ENCODE measurements at places on chromosomes 6 and 20. TPM values are rescaled to one million over a fixed set of nuclear protein-coding genes. Genes with fewer than 3 reads are reported as not detected.

The ZNF335 gene
- 17.4 TPM for total RNA-seq

The SLC35F1 gene
- 17.7 TPM for total RNA-seq

The SLC17A1 gene
- total RNA-seq = not detected

The RHAG gene
- not detected for total RNA-seq

The INSM1 gene
- 0.28 TPM for total RNA-seq

The COQ3 gene
- total RNA-seq = 7.8 TPM

The SMLR1 gene
- total RNA-seq = not detected

The FERMT1 gene
- total RNA-seq = 1.3 TPM

The C4A gene
- total RNA-seq = 1.7 TPM

GRCh38 chr6:125658136-125658535 lies 91.3 kb upstream of the HEY2 start:
- H3K4me1 ChIP-seq = no peaks in the 10 kb centered on the region
- H3K36me3 ChIP-seq = no peaks in the 10 kb centered on the region
- H3K4me3 ChIP-seq = no peak overlapping the region
- no peaks in the 10 kb centered on the region for H3K27me3 ChIP-seq

DNA sequence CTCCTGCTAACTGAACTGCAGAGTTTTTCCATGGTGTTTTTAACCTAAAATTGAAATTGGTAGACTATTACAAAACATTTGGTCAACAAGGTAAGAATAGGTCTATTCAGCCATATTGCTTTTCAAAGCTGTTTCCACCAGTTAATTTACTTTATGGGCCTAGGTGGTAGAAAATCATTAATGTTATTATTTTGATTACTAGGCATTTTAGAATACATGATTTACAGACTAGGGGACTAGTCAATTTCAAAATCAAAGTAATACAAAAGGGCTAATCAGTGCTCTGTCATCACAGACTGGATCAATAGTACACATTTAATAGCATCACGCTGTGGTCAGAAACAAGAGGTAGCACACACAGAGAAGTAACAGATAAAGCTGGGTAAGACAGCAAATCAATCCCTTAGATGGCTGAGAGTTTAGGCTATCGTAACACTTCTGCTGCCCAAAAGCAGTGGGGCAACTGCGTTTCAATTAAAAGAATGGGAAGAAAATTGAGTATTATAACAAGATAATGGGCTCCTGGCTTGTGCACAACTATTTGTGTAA lies 114.4 kb downstream of the NRSN1 start:
- H3K36me3 ChIP-seq = no peaks in the 10 kb centered on the region
- no peak overlapping the region for H3K27ac ChIP-seq
- DNase-seq = no peak

DNA sequence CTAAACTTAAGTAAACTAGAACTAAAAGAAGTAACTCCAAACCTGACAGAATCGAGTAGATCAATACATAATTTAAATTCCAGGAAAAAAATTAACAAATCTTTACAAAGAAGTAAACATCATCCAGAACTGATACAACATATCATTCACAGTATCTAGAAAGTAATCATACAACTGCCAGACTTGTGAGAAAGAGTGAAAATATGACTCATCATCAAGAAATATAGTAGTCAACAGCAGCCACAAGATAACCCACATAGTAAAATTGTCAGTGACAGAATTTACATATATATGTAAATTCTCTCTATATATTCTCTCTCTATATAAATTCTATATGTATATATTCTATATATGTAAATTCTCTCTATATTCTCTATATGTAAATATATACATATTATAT lies 242.8 kb upstream of the RGS17 start:
- no peaks in the 10 kb centered on the region for H3K36me3 ChIP-seq
- no peaks in the 10 kb centered on the region for H3K4me1 ChIP-seq
- H3K27me3 ChIP-seq = no peaks in the 10 kb centered on the region
- H3K4me3 ChIP-seq = no peak overlapping the region
- H3K27ac ChIP-seq = no peak overlapping the region

- no peak overlapping the region for H3K27ac ChIP-seq
- DNase-seq = no peak
These were observed 7.5 kb downstream of the HSPA12B start for GRCh38 chr20:3739926-3740451.

GRCh38 chr6:44507014-44507413 lies 119.5 kb downstream of the CDC5L start:
- no peak overlapping the region for H3K4me3 ChIP-seq
- H3K36me3 ChIP-seq = no peaks in the 10 kb centered on the region
- no peak for DNase-seq
- no peaks in the 10 kb centered on the region for H3K4me1 ChIP-seq

- H3K27me3 ChIP-seq = no peaks in the 10 kb centered on the region
- H3K4me1 ChIP-seq = peaks cover 7% of the 10 kb centered on the region
- no peak overlapping the region for H3K27ac ChIP-seq
- peak overlapping the region; percentile 68 for H3K4me3 ChIP-seq
- no peaks in the 10 kb centered on the region for H3K36me3 ChIP-seq
- no peak for DNase-seq
These were observed 892 bp upstream of the DXO start for GRCh38 chr6:31972709-31973350.

- no peak for DNase-seq
- H3K4me3 ChIP-seq = no peak overlapping the region
- no peaks in the 10 kb centered on the region for H3K36me3 ChIP-seq
- peaks cover 27% of the 10 kb centered on the region for H3K4me1 ChIP-seq
These were observed 8.7 kb downstream of the MTHFD1L start for GRCh38 chr6:150874179-150874578.

GRCh38 chr20:36917943-36918342 lies 33.6 kb downstream of the SAMHD1 start:
- no peak for DNase-seq
- H3K4me3 ChIP-seq = no peak overlapping the region
- no peaks in the 10 kb centered on the region for H3K36me3 ChIP-seq

DNA sequence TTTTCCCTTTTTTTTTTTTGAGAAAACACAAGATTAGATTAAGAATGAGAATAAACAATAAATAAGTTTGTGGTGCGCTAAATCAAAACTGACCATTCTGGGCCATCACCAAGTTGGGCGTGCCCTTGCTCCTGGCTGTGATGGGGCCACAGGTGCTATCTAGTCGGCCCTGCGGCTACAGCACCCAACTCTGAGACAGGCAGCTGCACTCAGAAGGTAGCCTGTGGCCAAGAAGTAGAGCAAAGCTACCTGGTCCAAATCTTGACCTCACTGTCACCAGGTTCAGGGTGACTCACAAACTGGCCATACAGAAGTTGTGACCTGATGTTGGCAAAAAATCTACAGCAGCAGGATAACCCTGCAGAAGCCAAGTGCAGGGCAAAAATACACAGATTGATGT lies 3.4 kb downstream of the TXNDC5 start:
- no peak for DNase-seq
- H3K4me3 ChIP-seq = no peak overlapping the region
- H3K36me3 ChIP-seq = no peaks in the 10 kb centered on the region

DNA sequence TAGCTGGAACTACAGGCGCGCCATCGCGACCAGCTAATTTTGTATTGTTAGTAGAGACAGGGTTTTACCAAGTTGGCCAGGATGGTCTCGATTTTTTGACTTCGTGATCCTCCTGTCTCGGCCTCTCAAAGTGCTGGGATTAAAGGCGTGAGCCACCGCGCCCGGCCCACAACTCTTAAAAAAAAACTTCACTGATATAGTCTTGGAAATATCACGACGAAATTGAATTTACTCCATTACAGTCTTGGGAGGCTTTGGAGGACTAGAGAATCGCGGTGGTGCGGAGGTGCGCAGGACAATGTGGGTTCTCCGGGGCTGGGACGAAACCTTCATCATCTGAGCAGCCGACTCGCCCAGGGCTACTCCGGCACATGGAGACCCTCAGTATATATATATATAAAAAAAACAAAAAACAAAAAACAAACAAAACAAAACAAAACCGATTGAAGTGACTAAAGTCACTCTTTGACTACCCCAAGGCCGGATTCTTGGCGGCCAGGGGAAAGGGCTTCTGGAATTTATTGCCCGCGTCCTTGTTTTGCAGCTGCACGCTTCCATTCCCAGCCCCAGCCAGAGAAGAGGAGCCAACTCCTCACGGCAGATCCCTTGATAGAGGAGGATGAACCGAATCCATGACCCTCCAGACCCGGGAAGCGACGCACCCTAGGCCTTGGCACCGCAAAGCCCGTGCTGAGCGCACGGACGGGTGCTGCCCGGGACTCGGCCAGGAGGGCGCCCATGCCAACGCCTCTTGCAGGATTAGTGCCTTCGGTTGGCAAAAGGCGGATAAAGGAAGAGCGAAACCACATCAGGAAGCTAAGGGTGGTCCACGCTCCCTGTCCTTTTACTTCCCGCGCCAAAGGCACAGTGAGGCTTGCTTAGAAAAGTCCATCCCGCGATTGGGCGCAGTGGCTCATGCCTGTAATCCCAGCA lies 1.7 kb upstream of the GCM2 start:
- H3K4me3 ChIP-seq = peak overlapping the region; percentile 25
- peaks cover 87% of the 10 kb centered on the region for H3K27me3 ChIP-seq
- peak; percentile 49 for DNase-seq

DNA sequence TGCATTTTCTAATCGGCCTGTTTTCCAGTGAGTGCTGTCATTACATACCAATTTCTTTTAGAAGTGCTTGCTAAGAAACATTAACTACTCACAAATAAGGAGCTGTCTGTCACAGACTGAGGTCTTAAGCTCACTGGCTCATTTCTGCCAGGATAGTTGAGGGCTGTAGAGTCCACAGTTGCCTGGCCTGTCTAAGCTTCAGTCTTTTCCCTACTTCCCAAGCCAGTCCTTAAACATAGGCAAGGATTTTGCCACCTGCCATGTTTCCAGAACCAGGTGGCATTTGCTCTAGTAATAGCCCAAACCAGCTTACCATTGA lies 84.7 kb downstream of the LINC00237 start:
- H3K4me3 ChIP-seq = no peak overlapping the region
- H3K4me1 ChIP-seq = peaks cover 41% of the 10 kb centered on the region
- H3K27ac ChIP-seq = no peak overlapping the region
- no peaks in the 10 kb centered on the region for H3K27me3 ChIP-seq
- no peaks in the 10 kb centered on the region for H3K36me3 ChIP-seq
- no peak for DNase-seq

- H3K36me3 ChIP-seq = no peaks in the 10 kb centered on the region
- no peaks in the 10 kb centered on the region for H3K27me3 ChIP-seq
- peaks cover 5% of the 10 kb centered on the region for H3K4me1 ChIP-seq
- no peak overlapping the region for H3K4me3 ChIP-seq
- DNase-seq = no peak
- H3K27ac ChIP-seq = no peak overlapping the region
These were observed 70.2 kb downstream of the TNFRSF21 start for GRCh38 chr6:47239546-47239945.

- H3K4me1 ChIP-seq = no peaks in the 10 kb centered on the region
- H3K27me3 ChIP-seq = no peaks in the 10 kb centered on the region
- H3K36me3 ChIP-seq = no peaks in the 10 kb centered on the region
- no peak overlapping the region for H3K4me3 ChIP-seq
- peak overlapping the region; percentile 3 for H3K27ac ChIP-seq
- DNase-seq = no peak
These were observed 166.1 kb downstream of the THBS2 start for GRCh38 chr6:169087443-169088041.

DNA sequence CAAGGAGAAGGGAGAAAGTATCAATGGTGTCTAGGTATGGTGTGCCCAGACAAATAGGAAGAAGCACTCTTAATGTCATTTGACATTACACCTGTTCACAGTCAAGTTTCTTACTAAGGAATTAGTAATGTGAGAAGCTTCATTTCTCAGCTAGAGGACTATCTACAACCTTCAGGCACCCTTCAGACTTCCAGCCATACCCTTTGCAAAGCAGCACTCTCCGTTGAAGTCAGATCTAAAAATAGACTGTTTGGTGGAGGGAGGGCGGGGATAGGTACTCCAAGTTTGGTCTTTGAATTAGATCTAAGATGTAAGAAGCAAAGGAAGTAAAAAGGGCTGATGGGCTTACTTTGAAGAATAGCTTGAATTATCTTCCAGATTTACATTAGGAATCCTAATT lies 311.1 kb downstream of the SLC35F1 start:
- H3K36me3 ChIP-seq = no peaks in the 10 kb centered on the region
- no peak for DNase-seq
- H3K4me1 ChIP-seq = no peaks in the 10 kb centered on the region
- H3K4me3 ChIP-seq = no peak overlapping the region
- no peak overlapping the region for H3K27ac ChIP-seq

- peak within 1 kb of the TSS; percentile 55 for H3K4me3 ChIP-seq
- DNase-seq = peak; percentile 73
- H3K27ac ChIP-seq = no peak within 1 kb of the TSS
- no peaks in the 10 kb centered on the region for H3K36me3 ChIP-seq
- peaks cover 19% of the 10 kb centered on the region for H3K4me1 ChIP-seq
These were observed at the start of gene KHDC1 for GRCh38 chr6:73262671-73263569. TSS of gene KHDC1 (minus strand) at chr6:73263196. CDS start at chr6:73242517, 20,679 bp downstream.

DNA sequence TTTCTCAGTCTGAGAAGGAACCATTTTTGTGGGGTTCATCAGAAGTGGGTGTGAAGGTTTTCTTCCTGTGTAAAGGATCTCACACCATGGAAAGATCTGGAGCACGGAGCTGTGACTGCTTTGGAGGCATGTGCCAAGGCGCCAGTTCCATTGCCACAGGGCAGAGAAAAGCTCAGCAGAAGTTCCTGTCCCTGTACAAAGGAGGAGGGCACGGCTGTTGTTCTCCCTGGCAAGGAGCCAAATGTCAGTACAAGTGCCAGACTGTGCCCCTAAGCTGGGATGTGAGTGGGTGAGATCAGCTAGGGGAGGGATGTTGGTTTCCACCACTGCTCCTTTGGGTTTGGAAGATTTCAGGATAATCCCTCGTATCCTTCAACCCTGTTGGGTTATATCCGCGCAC lies 117.3 kb downstream of the CRYBG1 start:
- H3K27ac ChIP-seq = no peak overlapping the region
- no peak for DNase-seq
- no peak overlapping the region for H3K4me3 ChIP-seq
- H3K27me3 ChIP-seq = no peaks in the 10 kb centered on the region

DNA sequence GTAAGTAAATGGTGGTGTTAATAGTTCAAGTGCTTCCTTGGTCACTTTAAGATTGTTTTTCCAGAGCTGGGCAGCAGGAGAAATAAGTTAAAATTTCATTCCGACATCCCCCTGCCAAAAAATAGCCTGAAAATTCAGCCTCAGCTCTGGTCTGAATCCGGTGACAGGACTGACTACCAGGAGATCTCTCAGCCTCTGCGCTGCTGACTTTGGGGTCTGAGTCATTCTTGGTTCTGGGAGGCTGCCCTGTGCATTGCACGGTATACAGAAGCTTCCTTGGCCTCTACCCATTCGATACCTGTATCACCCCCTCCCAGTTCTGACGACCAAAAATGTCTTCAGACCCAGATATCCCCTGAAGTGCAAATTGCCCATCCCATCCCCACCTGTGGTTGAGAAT lies 36.3 kb upstream of the TFAP2C start:
- no peak overlapping the region for H3K4me3 ChIP-seq
- H3K27ac ChIP-seq = no peak overlapping the region
- H3K4me1 ChIP-seq = no peaks in the 10 kb centered on the region
- H3K27me3 ChIP-seq = no peaks in the 10 kb centered on the region

All from neural progenitor cell (in vitro differentiated cells).